ENCODE measurements at places on chromosomes 5 and 9.
A peak's percentile ranks its signal among the peaks of the same experiment; 100 is the strongest.

GRCh38 chr9:105376893-105377292 lies 70.9 kb upstream of the FSD1L start:
- DNase-seq: no peak

- DNase-seq: no peak
Measured at GRCh38 chr5:74424162-74424868, 216.2 kb downstream of the ENC1 start.

GRCh38 chr9:129549684-129550083 lies 71.2 kb downstream of the C9orf50 start:
- DNase-seq: no peak

- no peak for DNase-seq
Measured at GRCh38 chr9:120117081-120117480, 462.9 kb downstream of the CDK5RAP2 start.

- DNase-seq: no peak
Measured at GRCh38 chr9:27808864-27809263, 235.6 kb upstream of the C9orf72 start.

DNA sequence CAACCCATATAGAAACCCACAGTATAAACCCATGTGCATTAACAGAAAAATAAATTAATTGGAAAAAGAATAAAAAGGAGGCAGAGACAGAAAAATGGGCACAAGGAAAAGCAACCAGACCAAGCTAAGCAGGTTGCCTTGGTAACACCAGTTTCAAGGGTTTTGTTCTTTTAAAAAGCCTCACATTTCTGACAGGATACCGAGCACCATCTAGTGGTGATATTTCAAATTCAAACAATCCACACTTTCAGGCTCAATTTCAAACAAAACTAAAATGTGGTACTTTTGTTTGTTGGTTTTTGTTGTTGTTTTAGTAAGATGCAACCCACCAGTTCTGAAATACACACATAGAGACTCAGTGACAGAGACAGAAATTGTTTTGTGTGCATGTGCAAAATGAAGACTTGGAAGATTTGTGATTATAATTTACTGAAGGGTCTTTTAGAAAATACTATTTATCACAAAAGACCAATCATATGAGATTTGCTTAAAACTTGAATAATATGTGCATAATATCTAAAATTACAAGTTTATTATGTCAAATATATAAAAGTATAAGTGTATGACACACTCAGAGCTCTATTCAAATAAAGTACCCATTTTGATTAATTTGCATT lies 318.2 kb downstream of the SLCO4C1 start:
- DNase-seq: peak; percentile 30

DNA sequence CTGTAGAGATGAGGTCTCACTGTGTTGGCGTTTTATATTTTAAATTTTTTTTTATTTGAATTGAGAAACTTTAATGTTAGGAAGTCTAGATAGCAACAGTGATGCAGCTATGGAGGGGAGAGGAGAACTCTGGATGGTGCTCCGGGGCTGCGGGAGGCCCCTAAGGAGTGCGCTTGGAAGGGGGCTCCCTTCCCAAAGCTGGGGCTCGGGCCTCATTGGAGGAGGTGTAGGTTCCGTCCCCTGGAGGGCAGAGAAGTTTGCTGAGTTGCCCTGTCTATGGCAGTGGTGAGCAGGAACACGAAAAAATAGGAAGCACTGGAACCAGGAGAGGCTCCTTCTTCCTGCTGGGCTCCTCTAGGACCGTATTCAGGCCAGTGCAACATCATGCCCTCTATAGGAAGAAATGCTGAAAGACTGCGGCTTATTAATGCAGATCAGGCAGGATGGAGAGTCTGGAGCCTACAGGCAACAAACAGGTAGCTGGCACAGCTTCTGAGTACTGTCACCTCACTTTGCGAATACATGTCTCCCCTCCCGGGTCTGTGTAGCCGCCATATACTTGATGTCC lies 16.1 kb downstream of the AHRR start:
- DNase-seq: no peak

GRCh38 chr9:109861918-109862317 lies 81.9 kb downstream of the PALM2AKAP2 start:
- DNase-seq: no peak

GRCh38 chr9:98625728-98626127 lies 83.0 kb downstream of the GABBR2 start:
- DNase-seq: no peak

- DNase-seq: no peak
Measured at GRCh38 chr5:41279040-41279439, 65.7 kb upstream of the C6 start.

DNA sequence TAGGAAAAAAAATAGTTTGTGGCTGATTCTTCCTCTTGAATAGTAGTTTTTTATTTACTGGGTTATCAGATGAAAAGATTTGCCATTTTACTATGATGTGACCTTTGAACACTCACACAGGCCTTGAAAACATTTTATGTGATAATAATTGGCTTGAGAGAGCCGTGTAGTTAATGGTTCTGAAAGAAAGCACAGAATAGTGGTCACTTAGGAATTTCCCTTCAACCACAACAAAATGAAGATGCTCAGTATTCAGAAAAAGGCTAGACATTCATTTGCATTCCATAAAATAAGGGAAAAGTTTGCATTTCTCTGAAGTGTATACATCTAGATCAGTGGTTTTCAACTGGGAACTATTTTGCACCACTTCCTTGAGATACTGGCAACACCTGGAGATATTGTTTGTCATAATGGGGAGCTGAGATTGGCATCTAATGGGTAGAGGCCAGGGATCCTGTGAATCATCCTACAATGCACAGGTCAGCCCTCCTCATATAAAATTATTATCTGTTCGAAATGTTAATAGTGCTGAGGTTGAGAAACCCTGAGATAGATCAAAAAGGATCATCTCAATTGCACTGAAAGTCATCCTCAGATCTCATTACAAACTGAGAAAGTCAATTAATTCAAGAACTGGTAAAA lies 446.4 kb upstream of the CCNG1 start:
- no peak for DNase-seq

DNA sequence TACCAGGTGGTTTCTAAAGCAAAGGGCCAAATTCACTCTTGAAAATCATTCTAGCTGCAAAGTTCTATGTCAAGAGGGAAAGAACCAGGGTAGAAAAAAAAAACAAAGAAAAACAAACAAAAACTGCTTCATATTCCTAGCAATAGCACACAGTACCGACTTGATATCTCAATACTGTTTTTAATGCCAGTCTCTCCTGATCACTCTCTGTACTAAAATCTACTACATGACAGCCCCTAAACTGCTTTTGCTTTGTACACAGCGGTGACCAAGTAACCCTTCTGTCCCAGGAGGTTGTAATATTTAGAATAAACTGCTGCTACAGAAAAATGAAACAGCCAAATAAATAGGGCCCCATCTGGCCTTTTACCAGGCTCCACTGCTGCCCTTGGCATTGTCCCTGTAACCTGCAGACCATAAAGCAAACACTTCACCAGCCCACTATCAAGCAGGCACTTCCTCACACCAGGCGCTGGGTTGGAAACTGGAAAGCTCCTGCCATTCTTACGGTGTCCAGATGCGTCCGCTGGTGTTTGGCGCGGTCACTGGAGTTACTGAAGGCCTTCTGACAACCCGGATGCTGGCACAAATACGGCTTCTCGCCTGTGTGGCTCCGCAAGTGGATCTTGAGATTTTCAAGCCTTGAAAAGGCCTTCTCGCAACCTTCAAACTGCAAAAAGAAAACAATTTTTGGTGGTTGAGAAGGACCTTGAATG lies 363.2 kb downstream of the GLIS3 start:
- DNase-seq: no peak

GRCh38 chr5:151086905-151087360 lies 6.1 kb upstream of the TNIP1 start:
- DNase-seq: no peak

GRCh38 chr5:55582256-55582655 lies 47.5 kb upstream of the PLPP1 start:
- DNase-seq: no peak

GRCh38 chr9:1550636-1551035 lies 464.5 kb upstream of the SMARCA2 start:
- DNase-seq: no peak

DNA sequence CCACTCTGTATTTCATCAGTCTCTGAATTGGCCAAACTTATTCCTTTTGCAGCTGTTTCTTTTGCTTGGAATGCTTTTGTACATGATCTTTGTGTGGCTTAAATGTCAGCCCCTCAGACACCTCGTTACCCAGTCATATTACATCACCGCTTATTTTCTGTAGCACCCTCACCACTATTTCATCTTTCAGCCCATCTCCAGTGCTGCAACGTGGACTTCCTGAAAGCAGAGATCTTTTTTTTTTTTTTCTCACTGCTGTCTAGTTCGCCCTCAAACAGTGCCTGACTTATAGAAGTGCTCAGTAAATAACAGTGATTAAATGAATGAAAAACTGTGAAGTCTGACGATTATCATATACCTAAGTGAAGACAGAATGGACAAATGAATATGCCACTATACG lies 835 bp downstream of the SRA1 start:
- no peak for DNase-seq
